ENCODE measurements at places on chromosomes 3 and 15. TPM values are rescaled to one million over a fixed set of nuclear protein-coding genes. Genes with fewer than 3 reads are reported as not detected.

Gene CSPG4
- total RNA-seq: 71.5 TPM

Gene TTC23
- total RNA-seq: 21.9 TPM

Gene VIPR1
- 1.6 TPM for total RNA-seq

Gene RAB27A
- total RNA-seq: 3.7 TPM

Gene AGBL1
- 31.3 TPM for total RNA-seq

Gene CAND2
- total RNA-seq: 22.4 TPM

Gene NT5DC2
- total RNA-seq: 20.9 TPM

Gene ACOX2
- 14.6 TPM for total RNA-seq

Gene PLOD2
- 22.4 TPM for total RNA-seq

Gene IL5RA
- not detected for total RNA-seq

Gene TNK2
- total RNA-seq: 9.9 TPM

Gene SLC9C1
- 1.0 TPM for total RNA-seq

Gene SNX22
- 1.0 TPM for total RNA-seq

Gene LRRIQ4
- total RNA-seq: not detected

Gene MYZAP
- 2.6 TPM for total RNA-seq

Gene RETNLB
- not detected for total RNA-seq

Gene GOLGA6L10
- total RNA-seq: 0.52 TPM

Gene FNDC3B
- 140 TPM for total RNA-seq

Gene ZNF609
- total RNA-seq: 13.6 TPM

Gene FRG2C
- not detected for total RNA-seq

Gene SMC4
- total RNA-seq: 36.5 TPM

Gene CLDN16
- total RNA-seq: under 0.01 TPM

Gene GSK3B
- 30.3 TPM for total RNA-seq

Gene FRMD5
- total RNA-seq: 3.7 TPM

Gene AMT
- total RNA-seq: 2.6 TPM

Gene RASGRP1
- 0.52 TPM for total RNA-seq

Gene SH2D7
- total RNA-seq: not detected

Gene NR2E3
- total RNA-seq: 1.0 TPM

Gene AP3B2
- not detected for total RNA-seq
